HT1080 (cell line): ENCODE measurements at places on chromosomes 4 and X. TPM values are rescaled to one million over a fixed set of nuclear protein-coding genes. Genes with fewer than 3 reads are reported as not detected.
A peak's percentile ranks its signal among the peaks of the same experiment; 100 is the strongest.

Gene USP17L30
- not detected in 2 replicates for total RNA-seq

GRCh38 chr4:43282534-43282933 is 390.0 kb downstream of the GRXCR1 start:
- DNase-seq = no peak

Gene SPANXN5
- total RNA-seq = not detected in 2 replicates

DNA sequence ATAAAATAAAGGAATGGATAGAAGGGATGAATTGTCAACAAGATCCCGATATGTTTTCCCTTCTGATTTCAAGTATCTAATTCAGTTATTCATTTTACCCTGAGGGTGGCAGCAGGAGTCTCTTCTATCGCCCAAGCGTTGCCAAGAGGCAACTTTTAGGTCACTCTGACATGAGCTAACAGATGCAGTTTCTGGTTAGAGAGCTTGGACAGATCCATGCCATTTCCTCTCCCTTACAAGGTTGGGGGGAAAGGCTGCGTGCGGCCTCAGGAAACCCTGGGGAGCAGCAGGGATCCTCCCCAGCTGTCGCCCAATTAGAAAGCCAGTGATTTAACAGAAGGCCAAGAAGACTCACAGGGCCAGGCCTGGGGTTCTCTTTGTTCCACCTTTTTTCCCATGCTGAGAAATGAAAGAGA is 35.3 kb upstream of the WAS start:
- no peak for DNase-seq

DNA sequence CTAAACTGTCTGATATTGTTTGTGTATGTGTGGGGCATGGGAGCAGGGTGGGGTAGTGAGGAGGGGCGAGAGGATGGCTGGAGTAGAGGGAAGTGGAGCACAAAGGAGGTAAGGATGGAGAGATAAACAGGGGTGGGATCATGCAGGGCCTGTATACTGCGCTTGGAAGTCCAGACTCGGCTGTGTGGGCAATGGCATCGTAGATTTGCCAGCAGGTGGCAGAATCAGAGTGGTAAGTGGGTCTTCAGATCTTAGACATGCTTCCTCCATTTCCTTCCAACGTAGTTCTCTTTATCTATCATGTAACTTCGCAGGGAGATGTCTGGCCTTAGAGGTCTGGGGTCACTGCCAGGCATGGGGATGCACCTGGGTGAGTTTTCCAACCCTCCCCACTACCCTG is 155.5 kb downstream of the PDGFRA start:
- DNase-seq = peak; percentile 53

GRCh38 chrX:42533761-42534160 is 244.2 kb downstream of the PPP1R2C start:
- DNase-seq = no peak

- DNase-seq = no peak
Measured at GRCh38 chrX:124346117-124346876, at the start of gene SH2D1A. TSS of gene SH2D1A (plus strand) at chrX:124346563. CDS start at chrX:124346643, 80 bp downstream.
